ENCODE measurements at places on chromosomes 11 and 22.

DNA sequence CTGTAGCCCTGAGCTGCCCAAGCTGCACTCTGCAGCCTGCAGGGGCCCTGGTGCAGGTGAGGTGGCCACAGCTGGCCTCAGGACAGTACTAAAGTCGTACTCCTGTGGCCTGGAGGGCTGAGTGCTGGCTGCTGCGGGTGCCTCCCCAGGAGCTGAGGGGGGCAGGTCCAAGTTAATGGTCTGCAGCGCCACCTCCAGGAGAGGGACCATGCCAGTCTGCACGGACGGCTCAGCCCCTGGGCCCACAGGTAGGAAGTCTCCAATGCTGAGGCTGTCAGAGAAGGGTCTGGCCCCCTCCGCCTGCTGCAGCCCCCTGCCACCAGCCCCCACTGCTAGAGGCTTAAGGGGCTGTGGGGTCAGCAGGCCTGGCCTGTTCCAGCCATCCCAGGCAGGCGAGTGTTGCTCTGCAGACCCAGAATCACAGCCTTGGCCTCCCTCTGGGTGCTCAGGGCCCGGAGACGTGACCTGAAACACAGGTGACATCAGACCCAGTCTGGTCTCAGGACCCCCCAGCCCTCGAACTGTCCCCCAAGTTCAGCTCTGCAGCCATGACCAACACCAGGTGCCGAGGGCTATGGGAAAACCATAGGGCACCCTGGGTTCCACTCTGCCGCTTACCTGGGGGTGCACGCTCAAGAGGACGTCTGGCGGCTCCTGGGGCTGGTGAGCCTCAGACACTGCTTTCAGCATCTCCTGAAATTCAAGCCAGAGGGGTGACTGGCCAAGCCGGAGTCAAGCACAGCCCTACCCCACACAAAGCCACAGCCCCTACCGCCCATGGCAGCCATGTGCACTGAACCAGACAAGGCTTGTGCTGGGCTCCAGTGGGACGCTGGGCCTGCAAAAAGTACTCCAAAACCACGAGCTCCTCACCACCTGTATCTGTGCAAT lies 20.8 kb downstream of the SELENOO start:
- peaks cover 2% of the 10 kb centered on the region for H3K36me3 ChIP-seq
- H3K27me3 ChIP-seq: no peaks in the 10 kb centered on the region
- H3K4me3 ChIP-seq: no peak overlapping the region
- H3K4me1 ChIP-seq: no peaks in the 10 kb centered on the region
- no peak overlapping the region for H3K27ac ChIP-seq

- H3K36me3 ChIP-seq: no peaks in the 10 kb centered on the region
- no peak overlapping the region for H3K4me3 ChIP-seq
- H3K27me3 ChIP-seq: no peaks in the 10 kb centered on the region
- peak; percentile 60 for DNase-seq
- no peak overlapping the region for H3K27ac ChIP-seq
Measured at GRCh38 chr11:109847621-109848020, 245.6 kb upstream of the ZC3H12C start.

- no peaks in the 10 kb centered on the region for H3K4me1 ChIP-seq
- H3K36me3 ChIP-seq: no peaks in the 10 kb centered on the region
Measured at GRCh38 chr11:78996007-78996406, 421.3 kb upstream of the NARS2 start.

DNA sequence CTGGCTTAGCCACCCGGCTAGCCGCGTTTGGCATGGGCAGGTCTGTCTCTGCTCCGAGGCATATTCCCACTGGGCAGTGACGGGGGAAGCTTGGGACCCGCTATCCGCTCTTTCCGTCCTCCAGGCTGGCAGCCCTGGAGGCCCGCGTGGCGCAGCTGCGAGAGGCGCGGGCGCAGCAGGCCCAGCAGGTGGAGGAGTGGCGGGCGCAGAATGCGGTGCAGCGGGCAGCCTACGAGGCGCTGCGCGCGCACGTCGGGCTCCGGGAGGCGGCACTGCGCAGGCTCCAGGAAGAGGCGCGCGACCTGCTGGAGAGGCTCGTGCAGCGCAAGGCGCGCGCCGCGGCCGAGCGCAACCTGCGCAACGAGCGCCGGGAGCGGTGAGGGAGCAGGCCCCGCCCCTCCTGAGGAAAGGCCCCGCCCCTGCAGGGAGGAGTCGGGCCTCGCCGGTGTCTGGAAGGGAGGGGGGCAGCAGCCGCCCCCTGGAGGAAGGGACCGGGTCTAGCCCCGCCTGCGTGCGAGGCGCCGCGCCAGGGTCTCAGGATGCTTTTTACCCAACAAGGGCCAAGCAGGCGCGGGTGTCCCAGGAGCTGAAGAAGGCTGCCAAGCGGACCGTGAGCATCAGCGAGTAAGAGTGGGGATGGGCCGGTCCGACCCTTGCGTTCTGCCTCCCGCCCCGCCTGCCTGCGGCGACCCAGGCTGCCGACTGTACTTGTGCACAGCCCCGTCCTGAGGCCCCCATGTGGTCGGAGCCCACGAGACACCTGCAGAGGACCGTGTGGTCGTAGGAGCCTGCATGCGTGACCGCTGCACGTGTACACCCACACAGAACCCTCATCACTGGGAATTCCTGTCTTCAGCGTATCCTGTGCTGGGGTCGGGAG lies 7.9 kb downstream of the ATG16L2 start:
- peak overlapping the region; percentile 27 for H3K4me3 ChIP-seq
- no peaks in the 10 kb centered on the region for H3K27me3 ChIP-seq
- H3K4me1 ChIP-seq: peaks cover 2% of the 10 kb centered on the region
- H3K27ac ChIP-seq: no peak overlapping the region
- no peaks in the 10 kb centered on the region for H3K36me3 ChIP-seq

DNA sequence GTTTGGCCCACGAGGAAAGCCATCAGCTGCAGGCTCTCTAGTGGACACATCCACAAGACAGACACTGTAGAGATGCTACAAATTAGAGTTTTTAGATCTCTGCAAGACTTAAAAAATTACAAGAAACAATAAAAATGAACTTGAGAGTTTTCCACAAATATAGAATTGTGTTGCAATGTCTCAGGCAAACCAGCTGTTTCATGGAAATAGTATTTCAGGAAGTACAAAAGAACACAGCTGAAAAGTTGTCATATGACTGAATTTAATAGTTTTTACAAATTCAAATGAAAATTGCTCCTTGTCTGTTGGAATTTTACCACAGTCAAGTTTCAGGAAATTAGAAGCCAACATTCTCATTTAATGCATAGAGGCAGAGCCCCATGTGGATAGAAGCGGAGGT lies 184.5 kb upstream of the PITPNB start:
- H3K4me1 ChIP-seq: no peaks in the 10 kb centered on the region
- H3K36me3 ChIP-seq: no peaks in the 10 kb centered on the region
- no peak overlapping the region for H3K27ac ChIP-seq
- no peaks in the 10 kb centered on the region for H3K27me3 ChIP-seq
